ENCODE measurements at places on chromosomes 6 and 20.

DNA sequence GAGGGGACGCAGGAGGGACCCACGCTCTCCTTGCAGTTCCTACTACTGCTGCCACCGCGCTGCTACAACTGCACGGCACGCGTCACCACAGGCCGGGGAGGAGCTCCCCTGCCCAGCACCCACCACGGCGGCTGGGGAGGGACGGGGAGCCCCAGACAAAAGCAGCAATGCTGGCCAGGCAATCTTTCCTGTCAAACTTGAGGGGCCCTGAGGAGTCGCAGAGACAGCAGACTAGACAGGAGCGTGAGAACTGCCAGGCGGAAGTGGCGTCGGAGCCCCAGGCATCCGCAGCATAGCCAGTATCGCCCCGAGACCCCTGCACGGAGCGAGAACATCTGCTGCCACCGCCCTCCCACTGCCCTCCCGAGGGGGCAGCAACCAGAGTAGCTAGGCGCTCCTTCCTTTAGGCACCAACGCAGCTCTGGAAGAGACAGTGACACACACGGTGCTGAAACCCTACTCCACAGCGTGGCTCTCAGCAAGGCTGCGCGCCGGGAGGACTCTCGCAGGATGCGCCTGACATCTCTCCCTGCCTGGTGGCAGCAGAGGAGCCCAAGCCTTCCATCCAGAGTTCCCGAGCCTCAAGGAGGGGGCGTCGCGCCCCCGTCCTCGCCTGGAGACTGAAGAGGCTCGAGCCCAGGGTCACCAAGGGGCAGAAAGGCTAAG is 2.2 kb downstream of the TAF4 start:
- no peak for DNase-seq

GRCh38 chr6:147839708-147840610 is 331.5 kb downstream of the SAMD5 start:
- DNase-seq = no peak

DNA sequence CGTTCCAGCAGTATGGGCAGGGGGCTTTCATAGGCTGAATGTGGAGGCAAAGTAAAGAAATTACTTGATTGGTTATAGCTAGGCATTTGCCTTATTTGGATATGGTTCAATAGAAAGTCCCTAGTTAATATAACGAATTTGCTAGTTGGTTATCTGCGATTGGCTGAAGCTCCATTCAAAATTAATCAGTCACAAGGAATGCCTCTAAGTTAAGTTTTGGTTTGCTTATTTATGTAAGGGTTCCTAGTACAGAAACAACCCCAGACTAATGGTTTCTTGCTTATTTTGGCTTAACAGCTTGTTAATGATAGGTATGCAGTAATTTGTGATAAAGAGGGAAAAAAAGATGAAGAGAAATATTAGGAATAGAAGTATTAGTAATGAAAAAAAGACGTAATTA is 87.5 kb downstream of the JAG1 start:
- no peak for DNase-seq

GRCh38 chr6:74073429-74073828 is 377.4 kb downstream of the CD109 start:
- DNase-seq = no peak

DNA sequence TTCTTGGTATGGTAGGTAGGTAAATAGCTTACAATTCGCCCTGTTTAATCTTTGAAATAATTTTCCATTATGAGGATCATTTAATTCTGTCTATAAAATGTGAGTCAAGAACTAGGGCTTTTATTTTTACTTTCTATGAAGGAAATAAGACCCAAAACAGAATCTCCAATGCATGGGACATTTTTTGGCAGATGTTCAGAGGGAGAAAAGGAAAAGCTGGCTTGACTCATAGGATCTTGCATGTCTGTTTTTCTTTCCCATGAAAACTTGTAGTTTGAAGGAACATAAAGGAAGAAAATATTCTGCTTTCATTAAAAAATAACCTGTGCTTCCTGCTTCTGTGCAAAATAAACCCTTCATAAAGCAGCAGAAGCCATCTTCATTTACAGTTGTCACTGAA is 143.1 kb upstream of the INSM1 start:
- DNase-seq = no peak

DNA sequence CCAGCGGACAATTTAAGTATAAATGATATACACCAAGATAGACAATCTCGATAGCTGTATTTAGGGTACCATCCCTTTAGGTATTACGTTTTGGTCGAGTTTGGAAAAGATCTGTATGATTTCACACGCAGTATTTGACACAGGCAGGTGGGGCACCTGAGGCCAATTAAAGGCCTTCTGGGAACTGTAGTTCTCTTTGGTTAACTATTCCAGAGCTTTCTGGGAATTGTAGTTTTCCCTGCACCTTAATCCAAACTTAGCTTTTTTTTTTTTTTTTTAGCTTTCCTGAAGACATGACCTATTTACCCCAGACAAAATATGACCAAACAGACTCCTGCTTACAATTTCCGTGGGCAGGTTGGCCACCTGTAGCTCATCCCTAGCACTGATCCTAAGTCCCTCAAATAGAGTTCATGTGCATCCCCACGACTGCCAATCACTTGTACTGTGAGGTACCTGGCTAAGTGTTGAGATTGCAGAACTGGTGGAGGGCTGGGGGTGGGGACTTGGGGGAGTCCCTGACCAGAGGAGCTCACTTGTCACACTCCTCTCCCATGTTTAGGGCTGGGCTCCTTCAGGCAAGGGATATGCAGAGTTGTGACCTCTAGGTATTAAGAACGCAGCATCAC is 999 bp upstream of the EHMT2 start:
- DNase-seq = no peak

DNA sequence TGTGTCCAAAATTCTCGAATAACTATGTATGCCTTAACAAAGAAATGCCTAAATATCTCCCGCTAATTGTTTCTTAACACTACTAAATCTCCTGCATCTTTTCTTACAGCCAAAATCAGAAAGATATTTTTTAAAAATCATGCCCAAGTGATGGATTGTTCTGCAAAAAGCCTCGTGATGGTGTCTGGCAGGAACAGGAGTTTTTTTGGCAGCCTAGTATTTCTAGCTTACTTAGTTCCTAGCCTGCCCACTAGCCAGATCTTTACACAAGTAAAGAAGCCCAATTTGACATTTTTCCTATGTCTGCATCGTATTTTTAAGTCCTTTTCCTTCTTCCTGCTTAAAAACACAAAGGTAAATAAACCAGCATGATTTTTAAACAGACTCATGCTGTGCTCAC is 31.5 kb downstream of the SLC2A12 start:
- no peak for DNase-seq

DNA sequence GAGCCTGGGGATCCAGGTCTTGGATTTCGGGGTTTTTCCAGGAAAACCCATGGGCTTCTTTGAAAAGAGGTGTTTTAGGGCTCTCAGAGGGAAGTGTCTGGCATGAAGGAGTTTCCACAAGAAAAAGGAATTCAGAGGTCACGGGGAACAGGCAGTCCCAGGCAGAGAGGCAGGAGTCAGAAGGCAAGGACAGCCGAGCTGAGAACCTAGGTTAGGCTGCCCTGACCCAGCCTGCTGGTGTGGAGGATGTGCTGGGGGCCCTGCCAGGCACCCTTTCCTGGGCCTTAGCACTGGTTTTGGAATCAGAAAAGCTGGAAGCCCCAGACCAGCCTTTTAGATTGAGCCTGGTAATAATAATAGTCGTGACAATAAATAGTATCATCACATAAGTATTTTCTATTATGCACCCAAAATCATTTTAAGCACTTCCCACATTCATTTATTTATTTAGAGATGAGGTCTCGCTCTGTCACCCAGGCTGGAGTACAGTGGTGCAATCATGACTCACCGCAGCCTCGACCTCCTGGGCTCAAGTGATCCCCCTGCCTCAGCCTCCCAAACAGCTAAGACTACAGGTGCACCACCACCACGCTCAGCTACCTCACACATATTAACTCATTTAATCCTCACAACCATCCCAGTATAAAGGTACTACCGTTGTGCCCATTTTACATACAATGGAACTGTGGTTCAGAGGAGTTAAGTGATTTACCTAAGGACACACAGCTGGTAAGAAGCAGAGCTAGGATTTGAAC is 19.9 kb downstream of the TGM2 start:
- DNase-seq = no peak

DNA sequence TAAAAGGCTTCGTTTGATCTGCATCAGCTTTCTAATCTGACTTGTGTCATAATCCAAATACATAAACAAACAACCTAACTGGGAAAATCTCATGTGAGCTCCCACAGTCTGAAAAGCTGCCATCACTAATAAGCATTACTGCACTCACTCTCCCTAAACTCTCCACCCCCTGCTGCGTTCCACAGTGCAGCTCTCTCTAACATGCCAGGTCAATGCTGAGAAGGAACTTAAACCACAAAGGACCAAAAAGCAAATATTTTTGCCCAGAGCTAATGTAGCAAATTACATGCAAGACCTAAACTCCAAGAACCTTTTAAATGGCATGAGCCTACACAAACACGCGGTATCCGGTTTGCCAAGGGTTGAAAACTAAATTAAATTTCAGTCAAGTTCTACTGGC is 542.3 kb upstream of the JARID2 start:
- no peak for DNase-seq

DNA sequence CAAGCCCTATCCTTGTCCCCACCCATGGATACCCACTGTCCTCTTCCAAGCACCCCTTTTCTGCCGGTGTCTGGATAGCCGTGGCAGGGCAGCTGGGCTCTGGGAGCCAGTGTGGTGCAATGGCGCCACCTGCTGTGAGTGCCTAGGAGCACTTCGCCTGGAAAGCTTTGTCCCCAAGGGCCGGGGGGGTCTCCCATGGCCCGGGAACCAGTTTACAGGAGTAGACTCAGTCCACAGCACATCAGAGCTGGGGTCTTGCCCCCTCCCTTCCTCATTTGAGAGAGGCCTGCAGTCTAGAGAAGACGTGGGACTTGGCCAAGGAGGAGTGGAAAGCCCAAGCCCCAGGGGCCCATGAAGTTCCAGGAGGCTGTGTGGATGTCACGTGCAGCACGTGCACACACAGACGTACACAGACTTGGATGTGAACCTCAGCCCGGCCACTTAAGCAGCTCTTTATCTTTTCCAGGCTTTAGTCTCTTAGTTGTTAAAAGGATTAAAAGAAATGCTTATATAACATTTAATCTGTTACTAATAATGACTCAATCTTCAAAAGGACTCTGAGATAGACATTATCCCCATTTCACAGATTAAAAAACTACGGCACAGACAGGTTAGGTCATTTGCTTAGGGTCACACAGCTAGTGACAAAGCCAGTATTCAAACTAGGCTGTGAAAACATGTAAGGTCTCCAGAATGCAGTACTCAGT is 40.9 kb upstream of the CDH22 start:
- no peak for DNase-seq

DNA sequence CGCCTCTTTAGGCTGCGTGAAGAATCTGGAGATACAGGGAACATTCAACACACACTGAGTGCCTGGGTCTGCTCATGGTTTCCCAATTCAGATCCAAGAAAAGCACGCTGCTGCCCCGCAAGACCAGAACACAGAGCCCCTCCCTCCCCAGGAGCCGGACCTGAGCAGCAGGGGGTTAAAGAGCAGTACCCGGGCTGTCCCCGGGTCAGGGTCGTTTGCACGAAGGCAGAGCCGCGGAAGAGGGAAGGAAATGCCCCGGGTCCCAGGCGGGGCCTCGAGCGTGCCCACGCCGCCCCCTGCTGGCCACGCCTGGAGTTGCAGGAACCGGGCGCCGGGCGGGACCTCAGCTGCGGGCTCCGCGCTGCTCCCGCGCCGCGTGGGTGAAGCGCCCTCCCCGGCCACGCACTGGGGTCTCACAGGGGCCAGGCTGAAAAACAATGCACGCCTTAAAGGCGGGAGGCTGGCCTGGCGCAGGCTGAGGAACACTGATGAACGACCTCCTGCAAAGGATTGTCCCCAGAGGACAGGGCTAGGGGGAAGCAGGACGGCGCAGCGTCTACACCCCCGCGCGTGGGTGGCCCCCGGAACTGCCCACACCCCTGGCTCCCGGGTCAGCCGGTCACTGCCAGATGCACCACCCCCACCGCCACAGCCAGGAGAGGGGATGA is 48.9 kb downstream of the ANKRD60 start:
- DNase-seq = peak; percentile 86

- DNase-seq = no peak
Observed at GRCh38 chr6:33904050-33904746, 100.4 kb upstream of the MLN start.

- no peak for DNase-seq
Observed at GRCh38 chr6:113416170-113416569, 441.0 kb upstream of the MARCKS start.
